ENCODE measurements at places on chromosomes 7 and 10. TPM values are rescaled to one million over a fixed set of nuclear protein-coding genes. Genes with fewer than 3 reads are reported as not detected.

NODAL gene
- not detected for total RNA-seq

CALHM1 gene
- total RNA-seq, result not detected

TRUB1 gene
- 63.4 TPM for total RNA-seq

TEX36 gene
- not detected for total RNA-seq

TMEM213 gene
- total RNA-seq, result not detected

DNA sequence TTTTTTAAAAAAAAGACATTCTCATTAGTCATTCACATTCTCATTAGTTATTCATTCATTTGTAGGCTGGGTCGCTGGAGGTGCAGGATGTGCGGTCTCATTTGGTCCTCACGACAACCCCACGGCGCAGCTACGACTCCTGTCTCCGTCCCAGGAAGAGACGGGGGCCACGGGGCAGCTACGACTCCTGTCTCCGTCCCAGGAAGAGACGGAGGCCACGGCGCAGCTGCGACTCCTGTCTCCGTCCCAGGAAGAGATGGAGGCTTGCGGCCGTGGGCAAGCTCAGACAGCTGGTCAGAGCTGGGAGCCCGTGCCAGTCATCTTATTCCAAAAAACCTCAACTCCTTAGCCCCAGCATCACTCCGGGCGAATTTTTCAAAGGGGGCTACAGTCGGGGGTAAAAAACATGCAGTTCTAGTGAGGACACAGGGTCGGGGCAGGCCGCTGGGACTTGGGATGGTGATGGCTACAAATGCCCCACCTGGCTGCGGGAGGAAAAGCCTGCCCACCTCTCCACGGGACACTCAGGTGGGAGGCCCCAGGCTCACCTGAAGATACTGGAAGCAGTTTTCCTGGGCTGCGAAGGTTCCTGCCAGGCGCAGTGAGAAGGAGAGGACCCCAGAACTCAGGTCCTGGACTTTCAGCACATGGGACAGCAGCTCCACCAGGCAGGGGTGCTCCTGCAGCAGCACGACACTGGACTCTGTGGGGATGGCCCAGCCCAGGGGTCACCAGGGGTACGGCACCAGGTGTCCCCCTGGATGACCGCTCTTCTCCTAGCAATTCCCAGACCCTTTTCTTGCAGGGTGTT, 8.3 kb downstream of the BRAT1 start:
- no peak for DNase-seq

DNA sequence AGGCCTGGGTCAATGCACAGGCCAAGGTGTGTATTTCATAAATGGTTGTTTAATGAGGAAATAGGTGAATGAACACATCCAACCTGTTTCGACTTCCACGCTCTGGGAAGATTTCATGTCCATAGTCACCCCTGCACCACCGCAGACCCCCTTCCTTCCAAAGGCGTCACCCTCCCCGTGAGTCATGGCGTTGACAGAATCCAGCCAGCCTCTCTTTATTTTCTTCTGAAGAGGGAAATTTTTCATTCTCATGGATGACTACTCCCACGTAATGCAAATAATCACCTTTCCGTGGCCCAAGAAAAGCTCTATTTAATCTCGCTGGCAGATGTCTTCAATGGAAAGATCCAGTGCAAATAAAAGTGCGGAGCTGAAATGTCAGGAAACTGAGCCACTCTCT, 75.3 kb upstream of the FOXK1 start:
- no peak for DNase-seq

DNA sequence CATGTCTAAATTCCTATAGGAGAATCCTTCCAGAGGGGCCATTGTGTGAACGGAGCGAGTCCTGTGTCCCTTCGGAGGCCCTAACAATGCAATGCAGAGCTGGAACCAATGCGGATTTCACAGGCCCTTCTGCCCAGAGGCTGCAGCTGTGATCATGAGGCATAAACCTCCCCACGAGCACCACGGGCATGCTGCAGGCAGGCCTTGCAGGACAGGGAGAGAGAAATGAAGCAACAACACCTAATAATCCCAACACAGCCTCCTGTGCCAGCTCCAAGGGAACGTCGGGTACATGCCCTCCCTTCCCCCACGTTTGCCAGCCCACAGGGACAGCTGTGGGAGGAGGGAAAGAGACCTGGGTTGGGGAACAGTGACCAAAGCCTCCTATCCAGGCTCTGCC, 74.4 kb downstream of the TNS3 start:
- no peak for DNase-seq

DNA sequence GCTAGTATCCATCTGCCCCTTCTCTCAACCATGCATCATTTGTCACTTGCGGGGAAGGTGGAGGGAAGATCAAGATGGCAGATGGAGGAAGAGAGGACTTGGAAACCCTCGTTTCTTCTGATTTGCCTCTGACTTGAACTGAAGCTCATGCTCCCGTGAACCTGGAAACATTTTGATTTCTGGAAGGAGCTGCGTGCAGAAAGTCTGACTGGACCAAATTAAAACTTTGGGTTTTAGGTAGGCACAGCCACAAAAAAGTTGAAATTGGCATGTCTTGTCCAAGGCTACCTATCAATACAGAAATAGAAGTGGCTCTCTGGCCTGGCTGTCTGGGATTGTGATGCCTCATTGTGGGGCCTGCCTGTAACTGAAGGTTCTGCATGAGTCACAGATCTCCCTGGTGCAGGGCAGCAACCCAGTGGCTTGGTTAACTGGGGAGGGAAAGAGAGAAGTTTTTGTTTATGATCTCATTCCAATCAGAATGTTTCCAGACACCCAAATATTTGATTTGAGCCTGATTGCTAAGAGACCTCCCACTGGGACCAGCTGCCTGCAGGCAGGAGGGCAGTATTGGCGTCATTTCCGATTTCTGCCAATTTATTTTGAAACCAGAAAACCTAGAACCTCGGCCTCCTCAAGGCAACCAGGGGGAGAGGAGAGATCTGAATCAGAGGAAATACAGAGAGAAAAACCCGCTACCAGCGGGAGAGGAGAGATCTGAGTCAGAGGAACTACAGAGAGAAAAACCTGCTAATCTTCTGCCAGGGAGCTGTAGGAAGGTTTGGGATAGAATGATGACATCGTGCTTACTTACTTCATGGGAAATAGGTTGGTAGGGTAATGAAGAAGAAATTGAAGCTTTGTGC, 363.6 kb downstream of the ANKRD30A start:
- peak; percentile 93 for DNase-seq

GRCh38 chr10:72735288-72735936, 43.5 kb downstream of the MCU start:
- no peak for DNase-seq

DNA sequence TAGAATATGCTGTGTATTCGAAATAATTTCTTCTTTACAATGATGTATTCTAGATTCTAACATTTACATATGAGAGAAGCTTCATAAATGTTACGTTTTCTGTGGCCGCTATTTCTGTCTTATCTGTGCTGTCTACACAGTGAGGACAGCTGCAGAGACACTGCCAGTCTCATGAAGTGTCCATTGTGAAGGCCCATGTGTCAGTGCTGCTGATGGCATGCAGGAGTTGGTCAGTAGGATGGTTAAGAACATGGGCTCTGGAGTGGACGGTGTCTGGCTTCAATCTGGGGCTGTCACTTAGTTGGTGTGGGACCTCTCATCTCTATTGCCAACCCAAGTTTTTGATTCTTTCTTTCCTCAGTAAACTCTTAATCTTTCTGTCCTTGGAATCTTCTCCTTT, 137.3 kb downstream of the SDK1 start:
- no peak for DNase-seq

DNA sequence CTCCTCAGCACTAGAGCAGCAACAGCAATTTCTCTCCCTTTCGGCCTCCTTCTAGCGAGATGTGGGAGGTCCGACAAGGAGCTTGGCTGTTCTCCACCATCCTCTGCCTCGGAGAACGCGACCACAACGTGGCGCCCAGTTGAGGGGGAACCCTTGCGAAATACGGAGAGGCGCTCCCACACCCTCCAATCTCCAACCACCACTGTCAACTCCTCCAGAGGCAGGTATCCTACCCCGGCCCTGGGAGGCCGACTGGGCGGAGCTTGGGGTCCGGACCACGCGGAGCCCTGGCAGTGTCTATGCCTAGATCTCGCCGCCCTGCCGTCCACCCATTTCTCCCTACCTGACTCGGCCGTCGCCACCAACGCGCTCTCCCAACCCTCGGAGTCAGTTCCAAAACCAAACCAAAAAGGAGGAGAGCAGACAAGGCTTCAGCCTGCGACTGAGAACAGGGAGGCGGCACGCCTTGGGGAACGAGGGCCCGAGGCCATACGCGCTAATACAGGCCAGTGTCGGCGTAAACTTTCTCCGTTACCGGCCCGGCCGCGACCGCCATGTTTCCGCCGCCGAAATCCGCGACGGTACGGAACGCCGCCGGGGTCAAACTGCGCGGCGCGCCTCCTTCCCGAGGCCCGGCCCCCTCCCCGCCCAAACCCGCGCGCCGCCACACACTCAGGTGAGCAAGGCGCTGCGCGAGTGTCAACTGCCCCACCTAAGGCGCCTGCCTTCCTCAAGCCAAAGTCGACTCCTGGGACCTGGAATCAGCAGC, at the start of gene TMEM168:
Gene TMEM168 (minus strand): TSS at position 577 of the 769 bp plus-strand sequence. CDS start 5,568 bp downstream, outside the sequence.
- DNase-seq, result peak; percentile 64

GRCh38 chr10:103703941-103704919, 151.1 kb downstream of the SH3PXD2A start:
- no peak for DNase-seq

- no peak for DNase-seq
These were observed 52.3 kb downstream of the MKI67 start for GRCh38 chr10:128073890-128074289.

GRCh38 chr7:140674356-140674800, 1.6 kb downstream of the ADCK2 start:
- DNase-seq, result no peak

DNA sequence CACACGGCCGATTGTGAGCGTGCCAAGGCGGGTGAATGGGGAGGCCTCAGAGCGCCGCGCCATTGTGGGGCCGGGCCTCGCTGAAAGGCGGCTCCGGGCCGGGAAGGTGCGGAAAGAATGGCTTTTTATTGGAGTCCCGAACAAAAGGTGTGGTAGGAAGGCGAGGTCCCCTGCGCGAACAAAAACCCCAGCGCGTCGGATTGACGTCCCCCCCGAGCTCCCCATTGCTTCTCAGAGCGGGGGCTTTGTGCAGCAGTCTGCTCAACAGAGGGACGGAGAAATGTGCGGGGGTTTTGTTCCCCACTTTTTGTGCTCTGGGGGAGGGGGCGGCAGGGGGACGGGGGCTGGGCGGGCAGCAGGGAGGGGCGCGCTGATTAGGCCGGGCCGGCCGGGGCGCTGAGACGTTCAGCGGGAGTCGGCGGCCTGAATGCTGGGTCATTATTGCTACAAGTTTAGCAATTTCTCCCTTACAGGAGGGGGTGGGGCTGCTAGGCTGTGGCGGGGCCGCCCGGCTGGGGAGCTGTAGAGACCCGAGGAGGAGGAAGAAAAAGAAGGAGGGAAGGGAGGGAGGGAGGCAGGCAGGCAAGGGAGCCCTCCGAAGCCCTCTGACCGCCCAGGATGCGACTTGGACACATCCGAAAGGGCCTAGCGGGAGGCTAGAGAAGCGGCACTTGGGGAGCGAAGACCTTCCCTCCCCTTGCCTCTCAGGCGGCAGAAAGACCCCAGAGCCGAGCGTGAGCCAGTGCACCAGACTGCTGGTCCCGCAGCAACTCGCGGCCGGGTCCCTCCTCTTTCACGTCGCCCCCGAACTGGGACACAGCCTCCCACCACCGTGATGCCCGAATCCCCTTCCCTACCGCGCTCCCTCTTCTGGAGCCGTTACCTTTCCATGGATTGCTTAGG, 4.6 kb downstream of the NKX2-3 start:
- DNase-seq, result no peak

- no peak for DNase-seq
These were observed 25.2 kb downstream of the HBP1 start for GRCh38 chr7:107194052-107194451.

DNA sequence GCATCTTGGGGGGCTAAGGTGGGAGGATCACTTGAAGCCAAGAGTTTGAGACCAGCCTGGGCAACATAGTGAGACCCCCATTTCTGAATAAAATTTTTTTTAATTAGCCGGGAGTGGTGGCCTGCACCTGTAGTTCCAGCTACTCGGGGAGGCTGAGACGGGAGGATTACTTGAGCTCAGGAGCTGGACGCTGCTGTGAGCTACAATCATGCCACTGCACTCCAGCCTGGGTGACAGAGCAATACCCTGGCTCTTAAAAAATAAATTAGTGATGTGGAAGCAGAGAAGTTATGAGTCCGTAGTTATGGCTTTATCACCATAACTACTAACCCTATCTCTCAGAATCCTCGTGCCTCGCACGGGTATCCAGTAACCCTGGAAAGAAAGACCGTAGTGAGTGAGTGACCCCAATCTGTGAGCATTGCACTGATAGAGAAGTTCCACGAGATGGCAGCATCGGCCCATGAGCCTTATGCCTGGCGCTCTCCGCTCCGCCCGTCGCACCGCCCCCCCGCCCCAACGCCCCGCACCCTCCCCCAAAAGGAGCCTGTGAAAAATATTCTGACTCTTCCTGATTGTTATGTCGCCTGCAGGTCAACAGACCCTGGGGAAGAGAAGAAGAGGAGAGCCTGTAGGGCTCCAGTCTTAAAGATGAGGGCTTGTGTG, 4.9 kb upstream of the SLC29A3 start:
- DNase-seq, result peak; percentile 57

DNA sequence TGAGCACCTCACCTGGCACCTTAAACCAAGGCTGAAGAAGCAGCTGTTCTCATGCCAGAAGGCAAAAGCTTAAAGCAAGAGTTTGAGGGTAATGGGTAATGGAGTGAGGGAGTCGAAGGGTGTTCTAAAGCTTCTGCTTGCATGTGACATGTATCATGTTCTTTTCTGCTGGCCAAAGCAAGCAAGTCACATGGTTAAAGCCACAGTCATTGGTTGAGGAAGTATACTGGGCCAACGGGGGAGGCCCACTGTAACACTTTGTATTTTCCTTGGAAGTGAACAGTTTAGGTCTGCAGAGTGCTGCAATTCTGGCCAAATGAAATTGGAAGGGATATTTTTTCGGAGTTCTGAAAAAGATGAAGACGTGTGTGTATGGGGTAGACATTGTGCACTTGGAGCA, 75.7 kb downstream of the REEP3 start:
- DNase-seq, result no peak

- no peak for DNase-seq
These were observed 84.5 kb downstream of the RNF32 start for GRCh38 chr7:156725073-156725472.

- no peak for DNase-seq
These were observed 6.2 kb upstream of the PIK3CG start for GRCh38 chr7:106858618-106859532.

DNA sequence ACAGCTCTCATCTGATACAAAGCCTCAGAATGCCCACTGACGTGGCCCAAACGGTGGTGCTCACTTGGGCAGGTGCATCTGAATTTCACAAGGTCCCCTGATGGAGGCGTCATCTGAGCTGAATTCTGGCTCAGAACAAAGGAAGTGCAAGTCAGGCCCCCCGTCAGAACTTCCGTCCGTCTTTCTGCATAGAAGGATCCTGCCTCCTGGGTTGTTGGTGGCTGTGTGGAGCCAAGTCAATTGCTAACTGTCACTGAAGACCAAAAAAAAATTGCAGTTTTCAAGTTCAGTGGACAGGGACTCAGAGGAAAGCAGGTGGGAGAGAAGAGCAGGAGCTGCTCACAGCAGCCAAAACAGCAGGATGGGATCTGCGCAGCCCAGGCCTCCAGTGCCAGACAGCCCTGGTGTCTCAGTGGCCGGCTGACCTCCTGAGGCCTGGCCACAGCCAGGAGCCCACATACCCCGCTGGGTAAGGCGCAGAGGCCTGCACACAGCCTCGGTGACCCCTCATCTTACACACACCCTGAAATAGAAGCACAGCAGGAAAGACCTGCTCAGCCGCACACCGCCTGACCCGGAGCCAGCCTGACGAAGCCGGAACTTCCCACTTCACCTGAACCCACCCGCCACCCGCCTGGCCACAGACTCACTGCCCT, 49.4 kb downstream of the PYROXD2 start:
- no peak for DNase-seq
